ENCODE measurements at places on chromosomes 16 and 17.

DNA sequence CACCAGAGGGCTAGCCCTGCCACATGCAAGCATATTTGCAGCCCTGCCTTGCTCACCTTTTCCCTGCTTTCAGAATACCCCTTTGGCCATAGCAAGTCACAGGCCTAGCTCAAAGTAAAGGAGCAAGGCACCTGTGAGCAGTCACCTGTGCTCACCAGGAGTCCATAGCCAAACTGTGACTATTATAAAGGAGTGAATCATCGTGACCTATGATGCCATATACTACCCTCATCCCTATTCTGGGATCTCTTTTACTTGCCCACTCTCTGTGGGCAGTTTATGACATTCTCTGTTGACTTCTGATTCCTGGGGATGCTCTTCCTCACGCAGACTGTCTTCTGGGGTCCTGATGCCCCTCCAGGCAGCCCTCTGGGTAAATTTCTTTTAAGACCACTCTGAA, 200.5 kb upstream of the NLRP1 start:
- no peak for DNase-seq

- DNase-seq: no peak
Measured at GRCh38 chr17:80236911-80237310, 16.7 kb downstream of the SLC26A11 start.

- DNase-seq: no peak
Measured at GRCh38 chr17:12422651-12423050, 243.0 kb upstream of the MYOCD start.

DNA sequence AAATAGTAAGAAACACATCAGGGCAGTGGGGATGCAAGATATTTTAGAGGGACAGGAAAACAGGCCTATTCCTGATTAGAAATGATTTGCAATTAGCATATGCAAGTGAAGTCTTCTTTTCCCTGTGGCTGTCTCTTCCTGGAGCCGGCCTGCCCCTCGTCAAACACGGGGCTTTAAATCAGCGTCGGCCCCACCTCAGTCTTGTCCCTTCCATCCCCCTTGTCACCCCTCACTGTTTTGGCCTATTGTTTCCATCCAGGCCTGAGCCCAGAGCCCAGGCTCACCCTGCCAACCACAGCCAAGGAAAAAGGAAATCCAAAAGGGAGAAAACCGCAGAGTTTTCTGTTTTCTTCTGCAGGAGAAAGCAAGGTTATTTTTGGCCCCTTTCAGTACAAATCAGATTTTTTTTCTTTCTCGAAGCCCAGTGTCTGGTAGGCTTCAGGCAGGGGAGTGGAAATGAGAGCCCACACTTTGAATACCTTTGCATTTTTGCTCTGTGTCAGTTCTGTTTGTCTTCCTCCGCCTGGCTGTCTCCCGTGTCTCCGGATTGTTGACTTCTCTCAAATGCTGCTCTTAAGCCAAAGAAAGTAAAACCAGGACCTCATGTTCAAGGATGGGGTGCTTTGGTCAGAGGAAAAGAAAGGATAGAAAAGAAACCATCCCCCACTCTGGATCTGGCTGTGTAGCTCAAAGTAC, 399.9 kb upstream of the CDH11 start:
- DNase-seq: no peak

GRCh38 chr16:14672403-14672971, 21.6 kb downstream of the PLA2G10 start:
- no peak for DNase-seq

DNA sequence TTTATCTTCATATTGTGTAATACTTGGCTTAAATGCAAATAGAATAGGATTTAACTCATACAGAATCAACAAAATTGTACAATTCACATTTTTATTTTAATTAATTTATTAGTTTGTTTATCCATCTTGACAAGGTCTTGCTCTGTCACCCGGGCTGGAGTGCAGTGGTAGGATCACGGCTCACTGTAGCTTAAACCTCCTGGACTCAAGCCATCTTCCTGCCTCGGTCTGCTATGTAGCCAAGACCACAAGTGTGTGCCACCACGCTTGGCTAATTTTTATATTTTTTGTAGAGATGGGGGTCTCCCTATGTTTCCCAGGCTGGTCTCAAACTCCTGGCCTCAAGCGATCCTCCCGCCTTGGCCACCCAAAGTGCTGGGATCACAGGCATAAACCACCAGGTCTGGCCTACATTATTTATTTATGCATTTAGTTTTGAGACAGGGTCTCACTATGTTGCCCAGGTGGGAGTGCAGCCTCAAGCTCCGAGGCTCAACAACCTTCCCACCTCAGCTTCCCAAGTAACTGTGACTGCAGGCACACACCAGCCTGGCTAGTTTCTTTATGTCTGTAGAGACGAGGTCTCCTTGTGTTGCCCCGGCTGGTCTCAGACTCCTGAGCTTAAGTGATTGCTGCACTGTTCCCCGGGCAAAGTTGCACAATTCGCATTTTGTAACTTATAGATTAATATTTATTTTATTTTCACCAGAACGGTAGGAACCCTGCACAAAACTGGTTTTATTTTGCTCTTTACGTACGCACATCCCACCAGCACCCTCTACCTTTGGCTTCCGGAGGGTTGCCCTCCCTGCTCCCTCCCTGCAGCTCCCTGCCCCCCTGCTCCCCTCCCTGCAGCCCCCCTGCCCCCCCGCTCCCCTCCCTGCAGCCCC, 4.9 kb downstream of the DPEP1 start:
- DNase-seq: no peak

Data from ascending aorta (tissue), 2 donors.